ENCODE measurements at places on chromosomes 6 and 20.

- no peak for DNase-seq
These were observed 3.8 kb downstream of the TRAF3IP2 start for GRCh38 chr6:111601886-111602285.

DNA sequence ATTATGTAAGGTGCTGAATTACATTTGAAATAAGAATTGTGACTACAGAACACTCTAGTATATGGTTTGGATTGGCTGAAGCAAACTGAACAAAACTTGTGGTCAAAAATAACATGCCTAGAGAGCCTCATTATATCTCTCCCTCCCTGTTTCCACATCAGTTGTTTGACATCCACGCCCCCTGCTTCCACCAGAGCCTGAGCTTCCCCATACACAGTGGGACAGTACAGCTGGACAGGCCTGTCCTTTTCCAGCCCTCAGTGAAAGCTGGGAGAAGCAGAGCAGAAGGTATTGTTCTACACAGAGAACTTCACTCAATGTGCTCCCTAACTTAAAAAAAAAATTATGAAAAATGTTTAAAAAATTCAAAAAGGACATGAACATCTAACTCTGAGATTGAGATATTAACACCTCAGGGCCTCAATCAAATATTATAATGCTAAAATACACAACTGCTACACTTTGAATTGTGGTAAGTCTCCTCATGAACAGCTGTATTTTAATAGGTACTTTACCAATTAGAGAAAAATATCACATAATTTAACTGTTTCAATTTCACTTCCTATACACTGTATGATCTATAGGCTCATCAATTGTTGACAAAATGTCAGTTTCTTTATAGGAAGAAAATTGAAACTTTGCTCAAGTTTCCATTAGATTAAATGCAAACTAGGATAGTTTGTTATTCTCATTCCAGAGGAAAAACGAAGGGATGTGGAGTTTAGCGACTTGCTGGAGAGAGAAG is 44.9 kb upstream of the SCML4 start:
- no peak for DNase-seq

DNA sequence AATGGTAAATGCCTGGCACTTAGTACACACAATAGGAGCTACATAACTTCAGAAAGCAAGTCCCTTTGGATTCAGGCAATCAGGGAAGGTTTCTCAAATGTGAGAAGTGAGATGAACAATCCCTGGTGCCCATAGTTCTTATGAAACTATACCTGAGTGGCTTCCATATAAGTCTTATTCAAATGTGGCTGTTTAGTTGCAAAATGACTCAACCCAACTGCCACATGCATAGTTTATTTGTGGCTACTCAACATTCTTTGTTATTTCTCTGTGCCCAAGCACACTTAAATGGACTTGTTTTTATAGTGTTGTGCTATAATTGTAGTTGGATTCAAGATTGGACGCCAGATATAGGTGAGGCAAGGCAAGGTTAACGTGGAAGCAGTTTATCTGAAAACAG is 93.7 kb upstream of the ATXN1 start:
- no peak for DNase-seq

GRCh38 chr6:96682017-96682416 is 119.1 kb downstream of the FHL5 start:
- no peak for DNase-seq

GRCh38 chr6:142927904-142928303 is 17.1 kb downstream of the HIVEP2 start:
- DNase-seq: no peak

DNA sequence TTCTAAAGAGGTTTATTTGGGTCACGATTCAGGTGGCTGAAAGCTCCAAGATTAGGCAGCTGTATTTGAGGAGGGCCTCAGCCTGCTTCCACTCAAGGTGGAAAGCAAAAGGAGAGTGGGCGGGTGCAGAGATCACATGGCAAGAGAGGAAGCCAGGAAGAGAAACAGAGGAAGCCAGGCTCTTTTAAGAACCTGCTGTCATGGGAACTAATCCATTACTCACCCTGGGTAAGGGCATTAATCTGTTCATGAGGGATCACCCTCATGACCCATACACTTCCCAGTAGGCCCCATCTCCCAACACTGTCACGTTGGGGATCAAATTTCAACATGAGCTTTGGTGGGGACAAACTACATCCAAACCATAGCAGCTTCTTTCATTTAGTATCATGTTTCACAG is 53.9 kb downstream of the DHX35 start:
- no peak for DNase-seq

GRCh38 chr6:35485402-35485877 is 11.4 kb downstream of the TEAD3 start:
- no peak for DNase-seq

- DNase-seq: no peak
These were observed 142.0 kb downstream of the UST start for GRCh38 chr6:148888856-148889255.

DNA sequence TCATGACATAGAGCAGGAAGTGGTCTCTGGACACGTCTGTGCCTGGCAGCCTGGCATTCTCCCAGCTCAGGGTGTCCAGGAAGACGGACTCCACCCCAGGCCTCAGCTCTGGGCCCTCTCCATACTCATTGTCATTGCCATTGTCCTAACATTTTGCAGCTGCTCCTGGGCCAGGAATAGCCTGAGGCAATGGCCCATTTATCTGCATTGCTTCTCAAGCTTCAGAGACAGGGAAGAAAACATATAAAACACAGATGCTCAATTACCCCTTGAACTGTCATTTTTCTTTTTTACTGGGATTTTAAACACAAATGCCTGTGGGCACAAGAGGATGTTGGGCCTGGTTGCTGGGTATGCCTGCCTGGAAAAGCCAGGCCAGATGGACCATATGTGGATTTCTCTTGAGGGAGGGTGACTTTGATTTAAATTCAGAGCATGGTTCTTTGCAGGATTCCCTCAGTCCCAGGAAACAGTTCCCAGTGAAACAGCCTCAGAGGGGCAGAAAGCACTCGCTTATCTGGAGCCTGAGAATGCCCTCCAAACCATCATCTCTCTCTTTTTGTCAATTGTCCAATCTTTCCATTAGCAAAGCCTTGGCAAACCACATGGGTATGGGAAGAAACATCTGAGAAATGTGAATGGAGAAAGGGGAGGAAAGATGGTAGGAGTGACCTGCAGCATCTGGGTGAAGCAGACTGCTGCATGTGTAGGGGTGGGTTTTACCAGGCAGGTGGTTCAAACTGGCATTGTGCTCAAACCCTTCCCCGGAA is 17.9 kb downstream of the LAMP5 start:
- no peak for DNase-seq

DNA sequence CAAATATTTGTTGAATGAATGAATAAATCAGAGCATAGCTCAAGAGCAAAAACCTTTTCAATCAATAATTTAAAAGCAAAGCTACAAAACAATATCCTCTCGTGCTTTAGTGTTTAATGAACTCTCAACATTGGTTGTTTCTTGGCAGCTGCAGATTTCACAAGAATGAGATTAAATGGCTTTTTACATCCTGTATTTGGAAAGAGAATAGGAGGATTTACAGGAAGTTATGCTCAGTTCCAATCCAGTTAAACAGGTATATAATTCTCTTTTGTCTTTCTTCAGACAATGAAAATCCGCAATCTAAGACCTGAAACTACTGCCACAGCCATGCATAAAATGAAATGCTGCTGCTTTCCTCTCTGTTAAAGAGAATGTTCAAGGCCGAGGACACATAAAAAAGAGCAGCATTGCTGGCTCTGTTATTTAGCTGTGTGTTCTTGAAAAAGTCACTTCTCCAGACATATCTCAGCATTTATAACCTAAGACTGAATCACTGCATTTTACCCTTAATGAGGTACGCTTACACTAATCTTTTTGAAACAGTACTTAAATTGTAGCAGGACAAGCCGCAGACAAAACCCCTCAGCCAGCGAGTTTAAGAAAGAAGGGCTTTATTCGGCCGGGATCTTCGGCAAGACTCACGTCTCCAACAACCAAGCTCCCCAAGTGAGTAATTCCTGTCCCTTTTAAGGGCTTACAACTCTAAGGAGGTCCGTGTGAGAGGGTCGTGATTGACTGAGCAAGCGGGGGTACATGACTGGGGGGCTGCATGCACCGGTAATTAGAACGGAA is 3.6 kb downstream of the C6orf52 start:
- no peak for DNase-seq

- DNase-seq: no peak
These were observed 261.3 kb downstream of the SOD2 start for GRCh38 chr6:159431750-159432149.

DNA sequence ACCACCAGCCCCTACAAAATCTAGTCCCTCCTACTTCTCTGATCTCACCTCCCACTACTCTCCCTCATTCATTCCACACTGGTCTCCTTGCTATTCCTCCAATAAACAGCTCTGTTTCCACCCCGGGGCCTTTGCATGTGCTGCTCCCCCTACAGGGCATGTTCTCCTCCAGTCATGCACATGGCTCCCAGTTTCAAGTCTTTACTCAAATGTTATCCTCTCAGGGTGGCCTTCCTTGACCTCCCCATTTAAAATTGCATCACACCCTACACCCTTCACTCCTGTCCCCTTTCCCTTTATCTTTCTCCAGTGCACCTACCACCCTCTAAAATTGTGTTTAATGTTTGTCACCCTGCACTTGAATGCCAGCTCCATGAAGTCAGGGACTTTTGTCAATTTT is 174.5 kb downstream of the MRPL14 start:
- DNase-seq: no peak

DNA sequence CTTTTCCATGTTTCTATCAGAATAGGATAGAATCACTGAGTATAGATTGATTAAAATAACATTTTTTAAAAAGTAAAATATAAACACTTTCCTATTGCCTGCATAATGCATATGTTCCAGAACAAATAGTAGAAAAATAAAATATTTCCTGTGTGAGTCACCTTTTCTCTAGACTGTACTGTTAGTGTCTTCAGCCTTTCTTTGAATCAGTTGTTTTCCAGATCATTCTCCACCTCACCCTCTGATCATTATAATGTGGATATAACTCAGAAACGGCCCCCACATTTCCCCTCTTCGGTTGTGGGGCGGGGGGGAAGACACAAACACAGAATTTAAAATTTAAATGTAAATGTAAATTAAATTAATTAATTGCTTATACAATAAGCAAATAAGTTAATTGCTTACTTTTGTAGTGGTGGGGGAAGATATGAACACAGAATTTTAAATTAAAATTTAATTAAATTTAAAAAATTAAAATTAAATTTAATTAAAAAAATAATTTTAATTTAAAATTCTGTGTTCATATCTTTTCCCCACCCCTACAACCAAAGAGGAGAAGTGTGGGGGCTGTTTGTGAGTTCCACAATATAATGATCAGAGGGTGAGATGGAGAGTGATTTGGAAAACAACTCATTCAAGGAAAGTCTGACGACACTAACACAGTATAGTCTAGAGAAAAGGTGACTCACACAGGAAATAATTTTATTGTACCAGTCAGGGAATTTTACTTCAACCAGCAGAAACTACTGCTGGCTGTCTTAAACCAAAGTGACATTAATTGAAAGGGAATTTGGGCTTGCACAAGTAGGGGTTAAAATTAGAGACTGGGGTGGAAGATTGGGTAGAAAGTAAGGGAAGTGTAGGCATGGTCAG is 37.1 kb upstream of the PROKR2 start:
- DNase-seq: no peak

GRCh38 chr6:193773-194310 is 98.4 kb upstream of the DUSP22 start:
- DNase-seq: no peak

- DNase-seq: no peak
These were observed 36.3 kb downstream of the COX4I2 start for GRCh38 chr20:31673943-31674463.

DNA sequence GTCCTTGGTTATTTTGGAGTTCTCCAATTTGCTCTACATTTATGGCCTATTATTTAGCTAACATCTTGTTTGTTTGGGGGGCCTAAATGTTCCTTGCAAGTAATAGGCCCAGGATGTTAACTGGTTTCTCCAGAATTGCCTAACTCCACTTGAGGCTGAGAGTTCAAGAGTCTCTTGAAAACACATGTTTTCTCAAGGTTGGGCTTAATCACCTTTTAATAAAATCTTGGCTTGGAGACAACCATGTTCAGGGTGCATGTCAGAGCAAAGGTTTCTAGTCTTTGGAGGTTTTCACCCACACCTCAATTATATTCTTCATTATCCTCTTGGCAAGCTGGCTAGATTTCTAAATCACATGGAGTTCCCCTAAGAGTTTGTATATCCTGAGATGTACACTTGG is 54.2 kb downstream of the KLHL31 start:
- DNase-seq: no peak

DNA sequence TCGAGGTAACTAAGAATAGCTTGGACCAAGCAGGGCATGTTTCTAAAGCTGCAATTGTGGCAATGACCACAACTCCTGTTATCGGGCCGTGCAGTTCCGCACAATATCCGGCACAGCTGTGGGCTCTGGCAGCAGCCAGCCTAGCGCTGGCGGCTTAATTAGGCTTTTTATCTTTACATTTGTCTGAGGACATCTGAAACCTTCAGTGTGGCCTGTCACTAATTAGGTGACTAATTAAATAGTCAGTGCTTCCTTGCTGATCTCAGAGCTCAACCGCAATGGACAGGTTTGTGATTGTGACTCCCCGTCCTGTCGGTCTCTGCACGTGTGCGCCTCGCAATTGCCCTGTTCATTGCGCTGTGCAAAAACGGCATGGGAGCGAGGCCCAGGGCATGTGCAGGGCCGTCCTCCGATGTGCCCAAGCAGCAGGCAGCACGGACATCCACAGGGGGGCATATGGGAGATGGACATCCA is 134.8 kb upstream of the INSM1 start:
- DNase-seq: no peak

DNA sequence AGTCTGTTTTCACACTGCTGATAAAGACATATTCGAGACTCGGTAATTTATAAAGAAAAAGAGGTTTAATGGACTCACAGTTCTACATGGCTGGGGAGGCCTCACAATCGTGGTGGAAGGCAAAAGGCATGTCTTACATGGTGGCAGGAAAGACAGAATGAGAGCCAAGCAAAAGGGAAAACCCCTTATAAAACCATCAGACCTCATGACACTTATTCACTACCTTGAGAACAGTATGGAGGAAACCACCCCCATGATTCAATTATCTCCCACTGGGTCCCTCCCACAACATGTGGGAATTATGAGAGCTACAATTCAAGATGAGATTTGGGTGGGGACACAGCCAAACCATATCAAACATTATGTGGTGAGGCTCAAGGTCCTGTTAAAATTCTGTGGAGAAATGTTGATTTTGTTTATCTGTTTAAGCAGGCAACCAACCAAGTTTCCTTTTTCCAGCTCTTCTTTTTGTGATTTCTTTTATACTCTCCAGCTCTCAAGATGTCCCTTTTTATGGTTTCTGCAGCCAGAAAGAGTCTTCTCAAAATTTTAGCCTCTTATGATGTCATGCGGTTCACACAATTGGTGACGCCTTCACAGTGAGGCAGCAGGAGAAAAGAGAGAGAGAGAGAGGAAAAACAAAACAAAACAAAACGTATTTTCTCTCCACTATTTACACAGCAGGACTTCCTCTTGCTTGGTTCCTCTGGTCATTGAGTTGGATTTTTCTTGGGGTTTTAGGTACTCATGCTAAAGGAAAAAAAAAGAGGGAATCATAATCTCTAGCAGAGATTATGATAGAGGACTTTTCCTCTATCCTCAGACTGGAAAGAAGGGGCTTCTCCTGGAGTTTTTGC is 18.0 kb downstream of the AIG1 start:
- no peak for DNase-seq

- no peak for DNase-seq
These were observed 102.6 kb downstream of the CDC5L start for GRCh38 chr6:44489910-44490604.

All from stimulated activated CD4-positive, alpha-beta T cell treated with anti-CD3 and anti-CD28 coated beads, TNF-alpha, amount 100 ng/mL, for 48 hours (primary cell).